Natural killer cell (primary cell): ENCODE measurements at places on chromosomes 3 and 15. TPM values are rescaled to one million over a fixed set of nuclear protein-coding genes. Genes with fewer than 3 reads are reported as not detected.

DNA sequence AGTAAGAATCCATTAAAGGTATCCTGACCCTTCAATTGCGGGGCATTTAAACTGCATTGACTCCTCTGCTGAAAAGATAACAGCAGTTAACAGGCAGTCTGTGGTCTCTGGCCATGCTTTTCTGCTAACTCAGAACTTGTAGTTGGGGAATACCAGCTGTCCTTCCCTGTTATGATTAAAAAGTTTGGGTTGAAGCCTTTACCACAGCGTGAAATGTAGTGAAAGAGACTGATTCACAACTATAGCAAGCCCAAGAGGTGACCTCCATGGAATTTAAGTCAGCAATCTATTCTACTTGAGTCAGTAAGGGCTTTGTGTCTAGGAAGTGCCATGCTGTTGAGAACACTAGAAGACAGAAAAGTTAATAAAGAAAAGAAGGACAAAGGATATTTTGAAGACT is 1037.3 kb downstream of the SI start:
- H3K27ac ChIP-seq, result no peak overlapping the region
- H3K36me3 ChIP-seq, result no peaks in the 10 kb centered on the region
- no peaks in the 10 kb centered on the region for H3K27me3 ChIP-seq
- no peak overlapping the region for H3K4me3 ChIP-seq

GRCh38 chr3:18443665-18444594 is 18.8 kb upstream of the SATB1 start:
- H3K36me3 ChIP-seq, result no peaks in the 10 kb centered on the region
- DNase-seq, result peak; percentile 24
- H3K27me3 ChIP-seq, result no peaks in the 10 kb centered on the region
- H3K4me1 ChIP-seq, result peaks cover 23% of the 10 kb centered on the region

CKMT1B gene
- total RNA-seq, result not detected

- no peaks in the 10 kb centered on the region for H3K4me1 ChIP-seq
- H3K27ac ChIP-seq, result no peak overlapping the region
- no peak overlapping the region for H3K4me3 ChIP-seq
- H3K27me3 ChIP-seq, result no peaks in the 10 kb centered on the region
Measured at GRCh38 chr15:74646480-74646879, 30.8 kb downstream of the CLK3 start.

GRCh38 chr15:98676586-98677270 is 28.4 kb downstream of the IGF1R start:
- no peak overlapping the region for H3K27ac ChIP-seq
- no peak for DNase-seq
- H3K4me1 ChIP-seq, result no peaks in the 10 kb centered on the region
- H3K36me3 ChIP-seq, result no peaks in the 10 kb centered on the region
- no peak overlapping the region for H3K4me3 ChIP-seq

GRCh38 chr15:60563539-60564404 is 84.8 kb upstream of the ICE2 start:
- DNase-seq, result peak; percentile 76
- H3K27me3 ChIP-seq, result no peaks in the 10 kb centered on the region
- H3K4me3 ChIP-seq, result no peak overlapping the region
- H3K36me3 ChIP-seq, result no peaks in the 10 kb centered on the region
- H3K4me1 ChIP-seq, result peaks cover 46% of the 10 kb centered on the region

GRCh38 chr3:186182850-186183249 is 74.0 kb upstream of the ETV5 start:
- H3K27ac ChIP-seq, result no peak overlapping the region
- no peaks in the 10 kb centered on the region for H3K36me3 ChIP-seq
- H3K4me1 ChIP-seq, result peaks cover 43% of the 10 kb centered on the region
- DNase-seq, result no peak

DNA sequence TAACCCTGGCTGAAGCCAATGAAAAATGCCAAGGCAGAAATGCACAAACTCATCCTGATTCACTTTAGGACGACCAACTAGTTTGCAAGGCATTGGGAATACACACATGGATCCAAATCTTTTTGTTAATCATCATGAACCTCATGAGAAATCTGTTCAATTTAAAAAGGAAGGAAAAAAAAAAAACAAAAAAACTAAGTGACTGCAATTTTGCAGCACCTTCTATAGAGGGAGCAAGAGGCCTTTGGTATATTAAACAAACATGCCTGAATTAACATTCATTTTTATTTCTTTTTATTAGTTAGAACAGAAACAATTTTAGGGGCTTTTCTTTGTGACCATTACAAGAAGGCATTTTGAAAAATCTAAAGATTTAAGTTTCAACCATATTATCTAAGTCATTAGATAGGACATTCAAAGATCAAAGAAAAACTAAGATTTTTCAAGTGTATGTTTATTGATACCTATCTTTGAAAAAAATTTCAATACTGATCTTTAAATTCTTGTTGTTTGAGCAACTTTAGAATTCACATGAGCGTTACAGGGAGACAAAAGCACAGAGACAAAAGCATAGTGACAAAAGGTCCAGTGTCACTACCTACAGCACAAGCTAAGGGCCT is 182.4 kb downstream of the CBLB start:
- DNase-seq, result no peak
- no peak overlapping the region for H3K27ac ChIP-seq
- no peaks in the 10 kb centered on the region for H3K4me1 ChIP-seq
- H3K4me3 ChIP-seq, result no peak overlapping the region

PIF1 gene
- total RNA-seq, result 9.7 TPM

- no peak for DNase-seq
- H3K36me3 ChIP-seq, result no peaks in the 10 kb centered on the region
- H3K27me3 ChIP-seq, result no peaks in the 10 kb centered on the region
- no peak overlapping the region for H3K4me3 ChIP-seq
- H3K4me1 ChIP-seq, result no peaks in the 10 kb centered on the region
- no peak overlapping the region for H3K27ac ChIP-seq
Measured at GRCh38 chr3:160049565-160049964, 60.9 kb downstream of the IL12A start.

RBP2 gene
- not detected for total RNA-seq

DNA sequence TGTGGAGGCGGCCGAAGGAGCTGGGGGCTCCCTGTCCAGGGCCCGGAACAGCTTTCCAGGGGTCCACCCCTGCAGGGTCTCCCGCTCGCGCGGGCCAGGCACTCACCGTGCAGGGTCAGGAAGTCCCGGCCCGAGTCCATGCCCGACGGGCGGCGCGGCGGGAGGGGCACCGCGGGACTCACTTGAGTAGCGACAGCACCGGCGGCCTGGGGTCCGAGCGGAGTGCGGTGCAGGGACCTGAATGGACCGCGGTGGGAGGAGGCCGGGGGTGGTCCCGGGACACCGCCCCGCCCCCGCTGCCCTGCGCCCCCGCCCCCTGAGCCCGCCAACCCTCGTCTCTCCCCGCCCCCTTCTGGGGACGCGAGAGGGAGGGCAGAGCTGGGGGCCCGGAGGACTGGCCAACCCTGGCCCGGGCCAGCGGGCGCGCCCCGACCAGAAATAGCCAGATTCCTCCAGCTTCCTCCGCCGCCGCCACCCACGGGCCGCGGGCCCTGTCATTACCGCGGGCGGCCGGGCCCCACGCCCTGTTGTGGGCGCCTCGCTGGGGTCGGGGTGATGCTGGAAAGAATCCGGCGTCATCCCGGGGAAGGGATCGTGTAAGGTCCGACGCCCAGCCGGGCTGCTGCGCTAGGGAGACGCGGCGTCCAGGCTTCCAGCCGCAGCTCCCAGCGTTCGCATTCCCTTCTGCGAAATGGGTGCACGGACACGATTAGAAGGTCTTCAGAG is at the start of gene PLCD1:
Gene PLCD1 (minus strand): TSS at position 243 of the 726 bp plus-strand sequence. CDS start 103 bp downstream, at position 140.
- H3K27me3 ChIP-seq, result peaks cover 20% of the 10 kb centered on the region
- H3K36me3 ChIP-seq, result no peaks in the 10 kb centered on the region
- H3K4me1 ChIP-seq, result peaks cover 39% of the 10 kb centered on the region
- peak; percentile 61 for DNase-seq

DNA sequence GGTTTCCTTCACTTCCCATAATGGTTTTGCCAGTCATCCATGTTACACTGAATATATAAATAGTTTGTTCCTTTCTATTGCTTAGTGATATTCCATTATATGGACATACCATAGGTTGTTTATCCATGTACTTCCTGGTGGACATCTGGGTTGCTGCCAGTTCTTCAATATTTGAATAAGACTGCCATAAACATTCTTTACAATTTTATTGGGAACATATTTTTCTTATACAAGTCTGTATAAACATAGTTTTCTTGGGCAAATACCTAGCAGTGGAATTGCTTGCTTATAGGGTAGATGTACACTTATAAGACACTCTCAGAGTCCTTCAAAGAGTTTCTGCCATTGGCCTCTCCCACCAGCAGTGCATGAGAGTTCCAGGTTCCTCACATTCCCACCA is 231.4 kb downstream of the OPA1 start:
- H3K27ac ChIP-seq, result no peak overlapping the region
- H3K4me1 ChIP-seq, result no peaks in the 10 kb centered on the region
- no peaks in the 10 kb centered on the region for H3K36me3 ChIP-seq
- DNase-seq, result no peak
- H3K27me3 ChIP-seq, result no peaks in the 10 kb centered on the region
- no peak overlapping the region for H3K4me3 ChIP-seq

DNA sequence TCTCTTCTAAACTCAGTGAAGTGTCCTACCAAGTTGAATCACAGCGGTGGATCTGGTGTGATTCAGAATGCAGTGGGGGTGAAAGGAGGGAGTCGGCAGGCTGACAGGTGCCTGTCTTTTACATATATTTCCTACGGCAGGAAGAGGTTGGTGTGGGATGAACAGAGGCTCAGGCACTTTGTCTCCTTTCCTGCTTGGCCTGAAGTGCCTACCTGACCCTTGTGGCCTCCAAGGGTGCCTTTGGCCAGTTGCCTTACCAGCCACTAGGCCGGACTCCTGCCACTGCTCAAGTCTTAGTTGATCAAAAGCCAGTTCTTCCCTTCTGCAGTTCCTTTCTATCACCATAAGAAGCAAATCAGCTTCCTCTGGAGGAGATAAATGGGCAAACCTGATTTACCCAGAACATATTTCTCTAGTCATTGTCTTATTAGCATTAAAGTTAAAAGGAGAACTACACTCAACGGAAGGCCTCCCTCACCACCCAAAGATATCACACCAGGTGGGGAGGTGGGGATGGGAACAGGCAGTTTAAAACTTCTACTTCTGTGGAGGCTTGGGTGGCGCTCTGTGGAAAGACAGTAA is 52.1 kb downstream of the CRTC3 start:
- H3K4me3 ChIP-seq, result no peak overlapping the region
- peaks cover 12% of the 10 kb centered on the region for H3K4me1 ChIP-seq
- DNase-seq, result no peak
- H3K27ac ChIP-seq, result peak overlapping the region; percentile 6

GRCh38 chr3:71657831-71658530 is 67.2 kb downstream of the EIF4E3 start:
- H3K4me3 ChIP-seq, result no peak overlapping the region
- no peaks in the 10 kb centered on the region for H3K4me1 ChIP-seq
- no peaks in the 10 kb centered on the region for H3K36me3 ChIP-seq
- H3K27ac ChIP-seq, result no peak overlapping the region
- no peaks in the 10 kb centered on the region for H3K27me3 ChIP-seq

CCDC54 gene
- not detected for total RNA-seq

CPNE9 gene
- total RNA-seq, result 0.43 TPM

SLC22A13 gene
- total RNA-seq, result 0.40 TPM

GRCh38 chr3:167839460-167840134 is 104.1 kb downstream of the SERPINI1 start:
- H3K4me1 ChIP-seq, result no peaks in the 10 kb centered on the region
- DNase-seq, result no peak
- H3K4me3 ChIP-seq, result no peak overlapping the region
- no peaks in the 10 kb centered on the region for H3K27me3 ChIP-seq
- no peak overlapping the region for H3K27ac ChIP-seq

IP6K2 gene
- 151 TPM for total RNA-seq

TMEM207 gene
- not detected for total RNA-seq

DNA sequence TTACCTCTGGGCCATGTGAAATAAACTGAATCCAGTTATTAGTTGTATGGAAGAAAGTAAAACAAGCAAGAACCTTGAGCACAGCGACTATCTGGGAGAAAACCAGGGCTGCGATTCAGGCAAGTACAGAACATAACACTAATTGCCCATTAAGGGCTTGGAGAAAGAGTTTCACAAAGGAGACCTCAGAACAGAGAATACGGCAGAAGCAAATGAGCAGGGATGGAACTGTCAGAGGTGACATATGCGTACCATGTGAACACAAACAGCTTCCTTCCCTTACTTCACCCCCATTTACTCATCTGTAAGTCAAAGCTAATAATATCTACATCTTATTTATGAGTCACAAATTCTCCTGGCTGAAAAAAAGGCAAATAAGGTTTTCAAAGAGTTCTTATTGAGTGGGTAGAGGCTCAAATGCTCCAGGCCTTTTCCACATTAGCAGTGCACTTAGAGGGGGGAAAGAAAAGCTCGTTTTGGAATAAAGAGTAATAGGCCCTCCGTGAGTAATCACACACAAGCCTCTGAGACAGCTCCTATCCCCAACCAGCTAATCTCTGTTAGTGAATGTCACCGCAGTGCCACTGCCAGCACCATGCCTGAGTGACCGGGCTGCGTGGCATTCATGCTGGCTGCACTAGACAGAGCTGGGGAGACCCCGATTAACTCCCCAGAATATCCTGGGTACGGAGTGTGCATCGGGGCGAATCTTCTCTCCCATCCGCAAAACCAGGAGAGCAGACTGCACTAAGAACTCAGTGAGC is 2.6 kb downstream of the PCSK6 start:
- H3K4me1 ChIP-seq, result no peaks in the 10 kb centered on the region
- H3K27ac ChIP-seq, result no peak overlapping the region
- no peak overlapping the region for H3K4me3 ChIP-seq

AHSG gene
- total RNA-seq, result not detected

- no peak overlapping the region for H3K4me3 ChIP-seq
- peaks cover 6% of the 10 kb centered on the region for H3K4me1 ChIP-seq
- no peaks in the 10 kb centered on the region for H3K27me3 ChIP-seq
Measured at GRCh38 chr3:151130428-151130827, 45.0 kb downstream of the MED12L start.

- peak overlapping the region; percentile 68 for H3K27ac ChIP-seq
- H3K4me1 ChIP-seq, result peaks cover 9% of the 10 kb centered on the region
- DNase-seq, result peak; percentile 25
- H3K36me3 ChIP-seq, result peaks cover 2% of the 10 kb centered on the region
- H3K27me3 ChIP-seq, result no peaks in the 10 kb centered on the region
- H3K4me3 ChIP-seq, result peak overlapping the region; percentile 94
Measured at GRCh38 chr3:183698318-183698751, 738 bp downstream of the YEATS2 start.

DNA sequence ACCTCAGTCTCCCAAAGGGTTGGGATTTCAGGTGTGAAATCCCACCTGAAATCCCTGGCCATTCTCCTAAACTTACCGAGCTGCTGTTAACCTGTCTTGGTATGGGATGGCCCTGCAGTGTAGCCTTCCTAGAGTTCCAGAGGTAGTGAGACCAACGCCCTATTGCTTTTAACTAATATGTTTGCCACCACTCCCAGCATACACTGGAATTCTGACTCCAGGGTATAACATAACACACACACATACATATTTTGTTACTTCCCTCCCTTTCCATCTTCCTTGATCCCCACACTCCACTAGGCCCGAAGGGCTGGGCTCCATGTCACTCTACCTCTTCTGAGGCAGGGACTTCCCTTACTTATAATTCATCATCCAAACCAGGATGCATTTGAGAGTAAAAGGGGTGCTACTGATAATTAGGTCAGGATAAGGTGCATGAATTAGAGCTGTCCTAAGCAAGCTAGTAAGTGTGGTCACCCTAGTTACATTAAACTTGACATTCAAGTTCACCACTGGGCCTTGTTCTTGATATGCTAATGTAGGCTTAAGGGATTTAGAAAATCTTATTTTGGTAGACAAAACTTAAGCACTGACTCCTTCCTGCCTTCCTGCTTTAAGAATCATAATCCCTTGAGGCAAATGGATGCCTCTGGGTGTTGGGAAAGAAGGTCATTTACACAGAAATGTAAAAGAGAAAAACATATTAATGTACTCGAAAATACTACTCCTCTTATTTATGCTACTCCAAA is 317.6 kb downstream of the MAGI1 start:
- DNase-seq, result no peak
- H3K27me3 ChIP-seq, result no peaks in the 10 kb centered on the region
- no peaks in the 10 kb centered on the region for H3K4me1 ChIP-seq
